Activated CD4-positive, alpha-beta T cell treated with anti-CD3 and anti-CD28 coated beads, Interleukin-2, amount 50 U/mL, for 1 hour (primary cell): ENCODE measurements at places on chromosomes 2 and 18.

- no peak for DNase-seq
Observed at GRCh38 chr2:127176371-127177311, 43.5 kb downstream of the CYP27C1 start.

GRCh38 chr2:26818255-26818654 is 29.7 kb upstream of the DPYSL5 start:
- DNase-seq: no peak

DNA sequence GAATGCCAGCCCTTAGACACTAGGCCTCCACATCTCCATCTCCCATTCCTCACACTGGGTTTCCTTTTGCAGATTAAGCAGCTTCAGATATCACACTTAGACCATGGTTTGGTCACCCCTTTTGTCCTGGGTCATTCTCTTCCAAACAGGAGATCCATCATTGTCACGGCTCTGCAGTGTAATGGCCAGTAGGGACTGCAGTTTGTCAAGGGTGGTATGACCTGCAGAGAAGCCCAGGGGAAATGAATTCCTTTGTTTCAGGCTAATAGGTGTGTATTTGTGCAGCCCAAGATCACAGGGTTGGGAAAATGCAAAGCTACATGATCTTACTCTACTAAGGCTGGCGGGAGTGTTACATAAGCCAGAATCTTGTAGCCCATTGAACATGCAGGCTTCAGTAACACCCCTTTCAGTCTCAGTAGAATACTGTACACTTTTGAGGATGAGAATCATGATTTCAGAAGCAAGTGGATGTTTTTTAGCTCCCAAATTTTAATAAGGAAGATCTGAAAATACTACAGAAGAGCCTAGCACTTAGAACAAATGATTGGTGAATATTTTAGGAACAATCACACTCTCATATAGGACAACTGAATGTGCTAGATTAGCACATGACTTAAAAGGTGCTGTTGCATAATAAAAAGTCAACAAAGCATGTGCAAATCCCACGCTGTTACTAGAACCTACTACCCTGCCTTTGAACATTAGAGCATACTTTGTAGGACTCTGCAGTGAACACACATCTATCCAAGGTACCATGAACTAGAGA is 24.0 kb upstream of the LPIN1 start:
- DNase-seq: no peak

DNA sequence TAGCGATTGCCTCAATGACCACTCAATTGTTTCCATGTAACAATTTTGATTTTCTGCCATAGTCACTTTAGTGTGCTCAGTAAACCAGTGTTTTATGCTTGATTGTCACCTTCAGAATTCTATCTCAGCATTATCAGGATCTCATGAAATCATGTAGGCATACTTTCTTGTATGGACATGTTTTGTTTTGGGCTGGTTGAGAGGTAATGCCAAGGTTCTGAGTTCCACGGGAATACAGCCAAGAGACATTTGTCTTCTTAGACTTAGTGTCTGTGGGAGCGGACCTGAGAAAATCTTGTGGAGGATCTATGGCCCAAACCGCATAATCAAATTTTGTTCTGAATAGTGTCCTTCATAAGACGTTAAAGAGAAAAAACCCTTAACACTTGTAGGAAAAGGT is 10.2 kb downstream of the MSTN start:
- DNase-seq: no peak

DNA sequence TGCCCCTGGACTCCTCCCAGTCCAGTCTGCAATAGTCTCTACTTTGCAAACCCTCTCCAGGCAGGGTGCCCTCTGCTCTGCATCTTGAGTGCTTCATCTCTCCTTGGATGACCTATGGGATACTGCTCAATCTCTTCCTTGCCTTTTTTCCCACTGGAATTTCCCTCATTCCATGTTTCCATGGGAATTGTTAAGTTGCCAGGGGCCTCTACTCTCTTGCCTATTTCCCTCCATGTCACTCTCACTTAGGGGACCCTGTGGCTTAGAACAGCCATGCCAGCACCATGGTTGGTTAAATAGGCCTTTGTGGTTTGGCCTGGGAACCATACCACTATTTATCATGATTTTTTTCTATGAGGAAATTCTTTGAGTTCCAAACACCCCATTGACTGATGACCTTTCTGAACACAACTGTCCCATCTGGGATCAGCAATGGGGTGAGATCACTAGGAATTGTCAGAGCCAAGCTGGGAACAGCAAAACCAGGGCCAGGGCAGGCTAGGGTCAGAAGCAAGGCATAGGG is 91.4 kb upstream of the RBMS1 start:
- DNase-seq: no peak

DNA sequence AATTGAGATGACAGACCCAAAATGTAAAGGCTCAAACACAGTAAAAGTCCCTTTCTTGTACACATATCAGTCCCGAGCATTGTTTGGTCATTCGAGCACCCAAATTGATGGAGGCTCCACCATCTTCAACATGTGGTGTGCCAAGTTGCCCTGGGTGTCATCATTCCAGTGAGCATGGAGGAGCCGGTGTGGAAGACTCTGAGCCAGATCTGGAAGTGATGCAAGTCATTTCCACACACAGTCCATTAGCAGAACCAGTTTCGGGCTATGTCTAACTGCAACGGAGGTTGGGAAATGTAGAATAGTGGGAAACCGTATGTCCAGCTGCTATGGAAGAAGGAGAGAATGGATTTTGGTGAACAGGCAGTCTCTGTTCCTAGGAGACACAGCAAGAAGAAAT is 40.9 kb upstream of the BZW1 start:
- DNase-seq: no peak

DNA sequence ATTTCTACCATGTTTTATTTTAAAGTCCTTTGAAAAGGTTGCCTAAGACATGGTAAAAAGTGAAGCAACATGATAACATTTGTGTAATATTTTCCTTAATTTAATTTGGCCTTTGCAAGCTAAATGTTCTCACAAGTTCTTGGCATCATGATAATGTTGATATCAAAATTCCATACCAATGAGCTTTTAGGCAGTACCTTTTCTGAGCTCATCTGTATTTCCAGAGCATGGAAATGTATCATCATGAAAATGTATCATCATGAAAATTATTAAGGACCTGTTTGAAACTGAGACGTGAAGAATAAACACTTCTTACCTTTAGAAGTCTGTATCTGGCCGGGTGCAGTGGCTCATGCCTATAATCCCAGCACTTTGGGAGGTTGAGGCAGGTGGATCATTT is 73.8 kb downstream of the VWC2L start:
- no peak for DNase-seq

DNA sequence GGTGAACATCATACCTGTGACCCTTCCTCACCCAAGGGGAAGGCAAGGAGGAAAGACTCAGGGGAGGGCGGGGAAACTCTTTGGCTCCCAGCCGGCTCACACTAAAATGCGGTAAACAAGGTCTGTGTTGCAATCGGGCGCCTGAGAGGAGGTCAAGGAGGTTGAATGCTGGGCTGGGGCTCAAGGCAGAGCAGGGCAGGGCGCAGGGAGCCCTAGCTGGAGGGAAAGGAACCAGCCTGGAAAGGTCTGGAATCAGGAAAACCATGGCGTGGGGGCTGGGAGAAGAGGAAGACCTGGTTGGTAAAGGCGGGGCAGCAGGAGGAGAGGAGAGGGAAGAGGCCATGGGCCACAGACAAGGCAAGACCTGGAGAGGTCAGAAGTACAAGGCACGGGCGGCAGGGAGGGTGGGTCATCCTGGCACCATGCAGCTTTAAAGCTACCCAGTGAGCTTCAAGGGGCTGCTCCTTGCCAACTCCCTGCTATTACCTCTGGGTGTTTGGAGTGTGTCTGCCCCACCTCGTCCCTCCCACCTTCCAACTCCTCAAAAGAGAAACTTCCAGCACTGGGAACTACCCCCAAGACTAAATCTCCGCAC is 4.8 kb upstream of the TMEM37 start:
- no peak for DNase-seq

GRCh38 chr2:62578803-62579640 is 73.0 kb upstream of the TMEM17 start:
- no peak for DNase-seq

- DNase-seq: no peak
Observed at GRCh38 chr2:170013802-170014551, 164.0 kb upstream of the MYO3B start.

DNA sequence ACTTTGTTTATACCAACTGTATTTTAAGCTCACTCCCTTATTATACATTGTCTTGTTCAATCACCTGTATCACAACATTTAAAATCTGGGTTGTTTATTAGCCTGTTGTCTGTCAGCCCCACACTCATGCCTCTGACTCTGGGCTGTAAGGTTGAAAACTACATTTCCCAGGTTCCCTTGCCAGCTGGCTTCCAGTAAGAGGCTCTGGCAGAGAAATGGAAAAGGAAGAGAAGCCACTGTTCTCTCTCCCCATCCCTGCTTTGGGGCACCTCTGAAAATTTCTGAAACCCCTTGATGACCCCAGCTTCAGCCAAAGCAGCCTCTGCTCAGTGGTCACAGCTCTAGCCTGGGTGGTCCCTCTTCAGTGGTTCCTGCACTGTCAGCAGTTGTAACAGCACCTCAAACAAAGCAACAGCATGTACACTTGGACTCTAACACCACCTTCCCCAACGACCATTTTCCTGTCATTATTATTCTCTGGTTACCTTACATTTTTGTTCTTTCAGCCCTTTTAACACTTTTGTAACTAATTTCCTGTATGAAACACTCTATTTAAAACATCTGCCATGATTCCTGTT is 108.9 kb upstream of the LGALSL start:
- no peak for DNase-seq

GRCh38 chr18:3148930-3149535 is 70.7 kb downstream of the MYOM1 start:
- DNase-seq: no peak

GRCh38 chr2:189803431-189803830 is 19.2 kb downstream of the PMS1 start:
- no peak for DNase-seq

DNA sequence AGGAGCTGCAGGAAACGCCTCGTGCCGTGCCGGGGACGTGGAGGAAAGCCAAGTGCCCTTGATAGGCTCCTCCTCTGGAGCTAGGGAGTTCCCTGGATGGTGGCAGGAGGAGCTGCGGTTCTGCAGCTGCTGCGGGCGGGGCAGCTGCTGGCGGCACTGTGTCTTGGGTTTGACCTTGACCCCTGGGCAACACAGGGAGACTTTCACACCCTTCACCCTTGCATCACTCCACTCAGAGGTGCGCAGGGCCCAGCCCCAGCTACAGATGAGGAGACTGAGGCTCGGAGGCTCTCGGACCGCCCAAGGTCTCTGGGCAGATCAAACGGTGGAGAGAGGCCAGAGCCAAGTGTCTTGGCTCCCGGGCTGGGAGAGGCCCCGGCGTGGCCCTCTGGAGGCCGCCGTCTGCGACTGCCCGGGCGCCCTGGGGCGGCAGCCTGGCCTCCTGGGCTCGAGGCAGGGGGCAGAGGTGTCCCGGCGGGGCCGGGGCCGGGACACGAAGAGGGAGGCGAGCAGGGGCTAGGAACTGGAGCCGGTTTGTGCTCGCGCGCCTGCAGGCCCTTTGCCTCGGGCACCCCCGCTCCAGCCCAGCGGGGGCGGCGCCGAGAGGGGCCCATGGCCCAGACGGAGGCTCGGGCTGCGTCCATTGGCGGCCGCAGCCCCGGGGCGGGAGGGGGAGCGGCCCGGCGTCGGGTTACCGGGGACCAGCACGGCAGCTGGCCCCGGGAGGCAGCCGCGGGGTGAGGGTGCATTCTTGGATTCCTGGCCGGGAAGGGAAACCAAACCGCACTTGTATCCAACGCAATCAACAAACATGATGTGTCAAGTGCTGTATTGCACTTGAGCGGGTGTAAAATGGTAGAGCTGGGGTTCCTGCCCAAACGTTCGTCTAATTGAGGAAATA is 129.6 kb upstream of the SLC1A4 start:
- no peak for DNase-seq

DNA sequence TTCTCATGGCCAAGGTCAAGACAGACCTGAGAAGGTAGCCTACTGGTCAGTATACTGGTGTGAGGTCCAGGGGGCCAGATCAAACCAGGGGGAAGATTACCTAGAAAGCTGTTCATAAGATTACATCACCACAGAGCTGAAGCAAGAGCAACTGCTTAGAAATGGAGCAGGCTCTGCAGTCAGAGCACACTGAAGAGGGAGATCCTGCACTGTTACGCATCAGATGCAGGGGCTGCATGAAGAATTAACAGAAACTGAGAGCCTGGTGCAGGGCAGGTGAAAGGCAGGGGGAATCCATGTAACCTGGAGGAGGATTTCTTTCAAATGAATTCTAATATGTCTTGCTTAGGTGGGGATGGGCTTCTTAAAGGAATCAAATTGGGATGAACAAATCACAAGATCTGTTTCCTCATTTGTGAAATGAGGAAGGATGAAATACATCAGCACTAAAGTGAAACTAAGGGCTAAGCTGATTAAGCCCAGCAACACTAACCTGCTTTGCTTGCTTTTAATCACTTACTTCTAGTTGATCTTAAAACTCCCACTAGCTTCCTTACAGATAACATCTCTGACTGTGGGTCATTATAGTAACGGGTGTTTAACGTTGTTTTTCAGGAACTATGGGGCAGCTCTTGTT is 74.3 kb upstream of the ADAM23 start:
- no peak for DNase-seq

DNA sequence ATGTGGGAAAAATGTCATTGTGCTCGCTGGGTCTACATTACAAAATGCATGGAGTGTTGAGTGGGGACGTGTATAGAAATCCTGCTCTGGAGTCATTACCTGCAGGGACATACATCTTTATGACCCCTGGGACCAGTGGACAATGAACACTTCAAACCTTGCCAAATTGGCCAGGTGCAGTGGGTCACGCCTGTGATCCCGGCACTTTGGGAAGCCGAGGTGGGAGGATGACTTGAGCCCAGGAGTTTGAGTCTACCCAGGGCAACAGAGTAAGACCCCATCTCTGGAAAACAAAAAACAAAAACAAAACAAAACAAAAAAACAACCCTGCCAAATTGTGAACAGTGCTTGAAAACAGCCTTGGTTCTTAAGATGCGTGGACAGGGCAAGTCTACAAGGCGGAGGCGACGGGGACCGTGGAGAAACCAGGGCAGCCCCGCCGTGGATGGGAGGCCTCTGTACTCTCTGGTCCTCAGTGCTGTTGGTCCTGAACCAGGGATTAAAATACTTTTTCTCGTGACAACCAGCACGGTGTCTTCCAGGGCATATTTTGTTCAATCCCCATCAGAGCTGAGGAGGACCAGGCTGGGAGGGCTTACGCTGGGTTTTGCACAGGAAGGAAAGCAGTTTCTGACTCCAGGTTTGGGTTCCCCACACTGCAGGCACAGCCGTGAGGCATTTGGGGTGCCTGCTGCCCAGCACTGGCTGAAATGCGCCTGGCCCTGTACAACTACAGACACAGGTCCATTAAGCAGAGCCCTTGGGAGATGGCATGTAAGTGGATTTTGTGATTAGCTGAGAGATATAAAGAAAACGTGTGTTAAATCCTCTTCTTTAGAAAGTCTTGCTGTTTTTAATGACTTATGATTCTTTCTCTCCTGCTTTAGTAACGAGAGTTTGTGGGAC is 13.7 kb downstream of the COLEC11 start:
- no peak for DNase-seq

GRCh38 chr2:78999406-78999805 is 26.1 kb upstream of the REG3G start:
- DNase-seq: no peak

- no peak for DNase-seq
Observed at GRCh38 chr2:162524192-162524591, 180.3 kb downstream of the GCA start.

GRCh38 chr2:158732573-158733429 is 62.3 kb upstream of the DAPL1 start:
- DNase-seq: no peak
